T-helper 9 cell (primary cell): ENCODE measurements at places on chromosomes 12 and 14.

GRCh38 chr12:41512497-41512896, 324.4 kb downstream of the PDZRN4 start:
- no peak for DNase-seq

- no peak for DNase-seq
These were observed 102.0 kb downstream of the EGLN3 start for GRCh38 chr14:33848706-33849454.

DNA sequence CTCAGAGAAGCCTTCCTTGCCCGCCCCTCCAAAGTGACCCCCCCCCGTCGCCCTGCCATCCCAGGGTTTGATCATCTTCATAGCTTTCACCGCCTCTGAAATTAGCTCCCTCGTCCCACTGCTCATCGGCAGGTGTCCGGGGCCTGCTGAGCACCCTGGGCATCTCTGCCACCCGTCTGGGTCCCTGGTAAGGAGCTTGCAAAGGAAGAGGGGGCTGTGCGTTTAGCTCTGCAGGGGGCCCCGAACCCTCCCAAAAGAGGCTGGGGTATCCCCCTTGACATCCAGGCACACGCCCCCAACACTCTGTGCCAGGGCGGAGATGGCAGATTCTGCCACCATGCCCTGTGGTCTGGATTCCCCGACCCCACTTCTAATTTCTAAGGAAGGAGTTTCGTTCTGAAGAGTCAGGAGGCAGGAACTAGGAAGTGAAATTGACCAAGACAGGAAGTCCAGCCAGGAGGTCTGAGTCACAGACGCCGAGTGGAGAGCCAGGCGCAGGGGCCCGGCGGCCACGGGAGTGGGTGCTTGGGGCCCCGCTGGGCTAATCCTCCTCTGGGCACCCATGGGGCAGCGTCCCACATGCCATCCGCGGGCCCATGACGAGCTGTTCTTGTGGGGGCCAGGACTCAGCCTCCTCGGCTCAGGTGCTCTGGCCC, 95.7 kb downstream of the RFLNA start:
- DNase-seq: no peak

- no peak for DNase-seq
These were observed 136.8 kb downstream of the TPH2 start for GRCh38 chr12:72075401-72075800.

GRCh38 chr14:55414551-55414950, 2.9 kb upstream of the ATG14 start:
- no peak for DNase-seq

DNA sequence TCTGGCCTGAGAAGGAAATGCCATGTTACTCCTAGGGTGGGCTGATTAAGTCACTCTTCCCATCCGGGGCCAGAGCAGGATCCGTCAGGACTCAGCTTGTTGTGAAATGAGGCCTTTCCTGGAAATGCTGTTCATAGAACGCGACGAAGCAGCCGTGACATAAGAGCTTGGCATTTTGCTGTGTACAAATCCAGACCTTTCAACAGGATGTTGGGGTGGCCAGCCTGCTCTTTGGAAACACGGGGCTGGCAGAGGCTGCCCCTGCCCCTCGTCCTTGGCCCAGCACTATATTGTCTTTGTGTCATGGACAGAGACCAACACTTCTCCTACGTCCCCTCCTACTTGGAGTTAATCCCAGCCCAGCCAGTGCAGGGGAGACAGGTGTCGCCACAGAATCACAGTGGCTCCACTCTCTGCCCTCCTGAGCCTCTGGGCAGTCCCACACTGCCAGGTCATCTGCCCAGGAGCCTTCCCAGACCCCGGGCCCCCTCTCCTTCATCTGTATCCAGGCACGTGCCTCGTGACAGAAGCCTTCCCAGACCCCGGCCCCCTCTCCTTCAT, 18.6 kb upstream of the EIF5 start:
- DNase-seq: no peak

DNA sequence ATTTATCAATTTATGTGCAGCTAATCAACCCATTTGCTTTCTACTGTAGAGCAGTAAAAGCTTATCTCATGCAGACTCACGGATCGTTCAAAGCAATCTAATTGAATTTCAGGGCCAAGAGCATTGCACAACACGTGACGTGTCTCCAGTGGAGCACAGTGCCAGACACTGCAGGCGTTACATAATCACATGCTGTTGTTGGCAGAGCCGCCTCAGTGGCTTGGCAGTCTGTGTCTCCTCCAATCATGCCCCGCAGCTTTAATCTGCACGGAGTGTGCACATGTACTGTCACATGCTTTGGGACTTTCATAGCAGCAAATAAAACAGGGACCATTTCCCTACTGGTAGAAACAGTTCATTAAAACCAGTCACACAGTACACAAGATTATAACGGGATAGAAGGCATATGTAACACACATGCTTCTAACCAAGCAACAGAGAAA, 309.3 kb downstream of the ITPR2 start:
- no peak for DNase-seq
